Stomach (tissue), 19 donors: ENCODE measurements at places on chromosomes 12 and 14. TPM values are rescaled to one million over a fixed set of nuclear protein-coding genes. Genes with fewer than 3 reads are reported as not detected.

GRCh38 chr12:16348435-16349130 is 1.1 kb downstream of the MGST1 start:
- DNase-seq, result peak; percentile 9

Gene IGFBP6
- total RNA-seq, result 70.5 TPM

Gene CAPZA3
- 1.8 TPM for total RNA-seq

GRCh38 chr12:24625103-24625502 is 323.8 kb downstream of the BCAT1 start:
- DNase-seq, result no peak

DNA sequence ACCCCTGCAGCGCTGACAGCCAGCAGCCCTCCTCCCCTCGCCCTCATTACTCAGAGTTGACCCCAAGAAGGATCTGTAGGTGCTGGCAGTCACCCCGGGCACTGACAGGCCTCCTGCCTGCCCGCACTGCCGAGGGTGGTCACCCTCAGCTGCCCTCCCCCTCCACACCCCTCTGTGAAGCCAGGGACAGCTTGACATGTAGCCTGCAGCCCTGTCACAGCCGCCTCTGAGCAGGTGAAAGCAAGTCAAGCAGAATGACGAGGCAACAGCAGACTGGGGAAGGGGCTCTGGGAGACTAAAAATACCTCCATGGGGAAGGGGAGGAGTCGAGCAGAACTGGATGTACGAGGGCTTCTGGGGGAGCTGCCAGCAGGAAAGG is 178.1 kb downstream of the DPF3 start:
- DNase-seq, result peak; percentile 29

DNA sequence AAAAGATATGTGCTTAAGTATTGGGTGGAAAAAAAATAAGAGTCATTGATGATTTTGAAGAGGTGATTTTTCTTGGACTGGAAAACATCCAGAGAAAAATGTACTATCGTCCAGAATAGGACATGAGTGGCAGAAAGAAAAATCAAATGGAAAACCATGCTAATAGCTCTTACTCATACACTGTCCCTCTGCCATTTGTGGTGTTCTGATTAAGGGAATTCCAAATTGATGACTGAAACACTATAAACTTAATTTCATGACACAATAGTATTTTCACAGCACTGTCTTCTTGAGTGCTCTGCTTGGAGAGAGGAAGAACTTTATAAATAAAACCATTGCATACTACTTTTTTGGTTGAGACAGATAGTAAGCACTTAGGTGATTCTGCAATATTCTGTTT is 72.4 kb downstream of the USP15 start:
- DNase-seq, result no peak
